ENCODE measurements at places on chromosomes 7 and 10. TPM values are rescaled to one million over a fixed set of nuclear protein-coding genes. Genes with fewer than 3 reads are reported as not detected.
A peak's percentile ranks its signal among the peaks of the same experiment; 100 is the strongest.

DNA sequence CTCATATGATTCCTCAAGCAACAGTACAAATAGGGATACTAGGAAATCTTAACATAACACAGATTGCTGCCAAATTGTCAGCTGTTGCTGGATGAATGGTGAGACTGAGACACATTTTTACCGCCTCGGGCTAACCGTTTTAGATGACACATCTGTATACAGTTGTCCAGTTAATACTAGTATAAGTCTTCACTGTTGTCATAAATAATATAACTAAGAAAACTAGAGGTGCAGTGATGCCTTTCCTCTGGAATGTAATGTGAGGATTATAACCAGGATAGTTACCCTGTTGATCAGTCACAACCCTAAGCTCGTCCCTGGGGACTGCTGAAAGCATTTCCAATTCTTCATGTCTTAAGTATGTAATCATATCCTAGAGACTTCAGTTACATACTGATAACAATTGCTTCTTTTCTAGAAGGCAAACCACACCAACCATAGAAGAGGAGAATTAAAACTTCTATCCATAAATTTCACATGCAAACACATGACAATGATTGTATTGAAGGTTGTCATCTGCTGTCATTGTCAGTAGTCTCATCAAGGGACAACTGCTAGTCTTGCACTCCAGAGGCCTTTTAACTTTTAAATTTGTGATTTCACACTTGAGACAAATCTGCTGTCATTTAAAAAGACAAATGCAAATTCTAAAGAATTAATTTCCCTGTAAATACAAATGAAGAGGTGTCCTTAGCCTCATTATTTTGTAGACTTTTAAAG lies 100.4 kb upstream of the SEMA3D start:
- no peak overlapping the region for H3K27ac ChIP-seq
- no peak for DNase-seq
- no peak overlapping the region for H3K4me3 ChIP-seq
- H3K4me1 ChIP-seq: no peaks in the 10 kb centered on the region

The MYH16 gene
- total RNA-seq: 2.0 TPM

The BAMBI gene
- total RNA-seq: 49.7 TPM

GRCh38 chr7:502296-502695 lies 17.4 kb downstream of the PDGFA start:
- H3K36me3 ChIP-seq: no peaks in the 10 kb centered on the region
- DNase-seq: no peak
- no peaks in the 10 kb centered on the region for H3K4me1 ChIP-seq
- H3K4me3 ChIP-seq: no peak overlapping the region

- no peaks in the 10 kb centered on the region for H3K36me3 ChIP-seq
- H3K4me3 ChIP-seq: peak overlapping the region; percentile 40
- no peaks in the 10 kb centered on the region for H3K27me3 ChIP-seq
- peaks cover 27% of the 10 kb centered on the region for H3K4me1 ChIP-seq
Measured at GRCh38 chr7:69966766-69967591, 368.7 kb downstream of the AUTS2 start.

DNA sequence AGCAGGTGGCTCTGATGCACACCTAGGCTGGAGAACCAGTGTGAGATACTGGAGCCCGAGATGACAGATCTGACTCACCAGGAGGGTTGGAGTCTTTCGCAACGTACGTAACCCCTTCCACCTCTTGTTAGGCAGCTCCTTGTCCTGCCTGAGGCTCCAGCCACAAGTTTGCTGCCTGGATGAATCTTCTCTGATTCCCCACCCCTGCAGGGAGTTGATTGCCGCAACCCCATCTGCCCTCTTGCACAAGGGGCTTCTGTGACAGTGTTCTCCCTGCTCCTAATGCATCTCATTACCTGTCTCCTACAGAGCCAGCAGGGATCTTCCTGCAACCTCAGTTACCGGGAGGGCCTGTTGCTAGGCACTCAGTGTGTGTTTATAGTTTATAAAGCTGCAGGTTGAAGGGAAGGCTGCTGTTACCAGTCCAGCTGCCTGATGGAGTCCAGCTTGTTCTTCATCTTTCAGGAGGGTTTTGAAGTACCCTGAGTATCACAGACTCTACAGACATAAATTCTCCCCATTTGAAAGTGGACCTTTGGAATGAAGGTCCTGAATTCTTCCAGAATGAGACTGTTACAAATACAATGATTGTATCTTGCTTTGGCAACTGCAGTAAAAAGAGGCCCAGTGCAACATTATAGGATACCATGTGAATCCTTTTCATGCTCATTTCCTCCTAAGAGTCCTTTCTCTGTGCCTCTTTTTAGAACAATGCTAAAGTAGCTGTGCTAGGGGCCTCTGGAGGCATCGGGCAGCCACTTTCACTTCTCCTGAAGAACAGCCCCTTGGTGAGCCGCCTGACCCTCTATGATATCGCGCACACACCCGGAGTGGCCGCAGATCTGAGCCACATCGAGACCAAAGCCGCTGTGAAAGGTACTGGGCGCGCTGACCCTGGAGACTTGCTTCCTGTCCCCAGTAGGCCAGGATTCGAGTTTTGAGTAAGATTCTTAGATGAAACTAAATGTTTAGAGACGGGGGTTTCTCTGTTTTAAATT lies 6.5 kb downstream of the MDH2 start:
- H3K27ac ChIP-seq: no peak overlapping the region
- H3K4me3 ChIP-seq: no peak overlapping the region

- DNase-seq: no peak
- H3K4me3 ChIP-seq: no peak overlapping the region
- no peak overlapping the region for H3K27ac ChIP-seq
- no peaks in the 10 kb centered on the region for H3K36me3 ChIP-seq
- H3K4me1 ChIP-seq: peaks cover 5% of the 10 kb centered on the region
Measured at GRCh38 chr7:131364767-131365344, 37.2 kb downstream of the MKLN1 start.

GRCh38 chr7:136502162-136502561 lies 366.3 kb upstream of the CHRM2 start:
- no peaks in the 10 kb centered on the region for H3K27me3 ChIP-seq
- H3K36me3 ChIP-seq: no peaks in the 10 kb centered on the region
- no peak overlapping the region for H3K27ac ChIP-seq
- H3K4me3 ChIP-seq: no peak overlapping the region
- no peaks in the 10 kb centered on the region for H3K4me1 ChIP-seq
- no peak for DNase-seq

The POLD2 gene
- 61.9 TPM for total RNA-seq

- no peak for DNase-seq
- no peak overlapping the region for H3K4me3 ChIP-seq
- no peaks in the 10 kb centered on the region for H3K27me3 ChIP-seq
- no peak overlapping the region for H3K27ac ChIP-seq
- peaks cover 14% of the 10 kb centered on the region for H3K4me1 ChIP-seq
Measured at GRCh38 chr10:62811159-62811875, 4.8 kb downstream of the EGR2 start.

GRCh38 chr7:37208528-37208927 lies 240.1 kb downstream of the ELMO1 start:
- H3K27me3 ChIP-seq: no peaks in the 10 kb centered on the region
- peak; percentile 80 for DNase-seq
- peaks cover 16% of the 10 kb centered on the region for H3K4me1 ChIP-seq
- no peak overlapping the region for H3K4me3 ChIP-seq
- H3K36me3 ChIP-seq: no peaks in the 10 kb centered on the region
- H3K27ac ChIP-seq: no peak overlapping the region

- no peaks in the 10 kb centered on the region for H3K27me3 ChIP-seq
- H3K36me3 ChIP-seq: no peaks in the 10 kb centered on the region
- H3K4me1 ChIP-seq: no peaks in the 10 kb centered on the region
- H3K27ac ChIP-seq: no peak overlapping the region
- DNase-seq: no peak
- no peak overlapping the region for H3K4me3 ChIP-seq
Measured at GRCh38 chr7:73778801-73779389, 8.8 kb upstream of the CLDN3 start.

DNA sequence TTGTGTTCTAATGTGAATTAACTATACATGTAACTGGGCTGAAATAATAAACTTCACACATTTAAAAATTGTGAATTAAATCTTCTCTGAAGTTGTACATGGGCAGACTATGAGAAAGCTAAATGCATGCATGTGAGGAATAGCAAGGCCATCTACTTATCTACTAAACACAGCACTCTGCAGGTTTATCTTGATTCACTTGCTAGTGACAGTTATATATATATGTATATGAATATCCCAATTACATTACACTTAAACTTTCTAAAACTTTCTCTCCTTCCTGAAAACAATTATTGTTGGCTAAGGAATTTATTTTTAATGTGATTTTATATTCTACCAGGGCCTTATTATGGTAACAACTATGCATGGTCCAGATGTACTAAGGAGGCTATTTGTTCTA lies 5.1 kb upstream of the SP4 start:
- no peaks in the 10 kb centered on the region for H3K36me3 ChIP-seq
- no peaks in the 10 kb centered on the region for H3K4me1 ChIP-seq
- no peak for DNase-seq
- H3K4me3 ChIP-seq: no peak overlapping the region
- no peaks in the 10 kb centered on the region for H3K27me3 ChIP-seq

DNA sequence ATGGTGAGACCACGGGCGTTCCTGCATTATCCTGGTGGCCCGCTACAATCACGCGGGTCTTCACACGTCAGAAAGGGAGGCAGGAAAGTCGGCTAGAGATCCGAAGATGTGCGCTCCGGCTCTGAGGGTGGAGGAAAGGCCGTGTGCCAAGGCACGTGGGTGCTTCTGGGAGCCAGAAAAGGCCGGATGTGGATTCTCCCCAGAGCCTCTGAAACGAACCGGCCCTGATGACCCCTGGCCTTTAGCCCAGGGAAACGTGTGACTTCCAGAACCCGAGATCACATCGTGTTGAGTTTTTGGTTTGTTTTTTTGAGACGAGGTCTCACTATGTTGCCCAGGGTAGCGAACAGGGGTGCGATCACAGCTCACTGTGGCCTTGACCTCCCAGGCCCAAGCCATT lies 244.2 kb downstream of the ELFN1 start:
- peaks cover 6% of the 10 kb centered on the region for H3K4me1 ChIP-seq
- no peaks in the 10 kb centered on the region for H3K36me3 ChIP-seq
- no peak overlapping the region for H3K4me3 ChIP-seq
- no peak overlapping the region for H3K27ac ChIP-seq
- H3K27me3 ChIP-seq: no peaks in the 10 kb centered on the region

The ARHGAP22 gene
- total RNA-seq: 11.9 TPM

DNA sequence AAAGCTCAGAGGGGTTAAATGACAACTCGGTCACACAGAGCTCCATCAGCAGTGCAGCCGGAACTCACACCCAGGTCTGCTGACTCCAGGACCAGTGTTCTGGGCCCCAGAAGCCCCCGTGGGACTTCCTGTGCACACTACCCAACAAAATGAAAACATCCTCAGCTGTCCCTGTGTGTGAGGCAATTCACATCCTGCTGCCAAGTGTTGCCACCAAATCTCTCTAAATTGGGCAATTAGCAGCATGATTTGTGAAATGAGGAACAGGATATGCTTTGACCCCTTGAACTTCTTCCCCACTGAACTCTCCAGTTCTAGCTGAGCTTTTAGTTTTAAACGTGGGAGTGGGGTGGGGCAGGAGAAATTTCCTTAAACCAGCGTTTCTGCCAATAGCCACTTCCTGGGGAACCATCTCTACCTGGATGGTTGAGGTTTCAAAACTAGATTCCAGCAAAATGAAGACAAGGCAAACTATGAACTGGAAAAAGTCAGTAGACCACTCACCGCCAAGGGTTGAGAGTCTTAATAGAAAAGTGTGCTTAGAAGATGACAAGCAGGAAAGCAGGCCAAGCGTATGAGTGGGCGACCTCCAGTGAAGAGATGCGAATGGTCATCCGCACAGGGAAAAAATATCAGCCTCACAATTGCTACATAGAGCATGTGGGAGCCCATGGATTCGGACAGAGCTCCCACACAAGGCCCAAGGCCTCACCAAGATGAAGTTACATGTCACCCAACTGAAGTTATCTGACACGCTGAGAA lies 51.9 kb upstream of the CHST15 start:
- H3K4me1 ChIP-seq: peaks cover 5% of the 10 kb centered on the region
- H3K27ac ChIP-seq: no peak overlapping the region
- no peak overlapping the region for H3K4me3 ChIP-seq
- no peaks in the 10 kb centered on the region for H3K36me3 ChIP-seq

- no peak overlapping the region for H3K27ac ChIP-seq
- DNase-seq: no peak
- H3K36me3 ChIP-seq: no peaks in the 10 kb centered on the region
- H3K27me3 ChIP-seq: no peaks in the 10 kb centered on the region
- H3K4me3 ChIP-seq: peak overlapping the region; percentile 56
Measured at GRCh38 chr7:138982204-138982623, 1.0 kb upstream of the KIAA1549 start.

The OR9A2 gene
- total RNA-seq: 0.99 TPM

DNA sequence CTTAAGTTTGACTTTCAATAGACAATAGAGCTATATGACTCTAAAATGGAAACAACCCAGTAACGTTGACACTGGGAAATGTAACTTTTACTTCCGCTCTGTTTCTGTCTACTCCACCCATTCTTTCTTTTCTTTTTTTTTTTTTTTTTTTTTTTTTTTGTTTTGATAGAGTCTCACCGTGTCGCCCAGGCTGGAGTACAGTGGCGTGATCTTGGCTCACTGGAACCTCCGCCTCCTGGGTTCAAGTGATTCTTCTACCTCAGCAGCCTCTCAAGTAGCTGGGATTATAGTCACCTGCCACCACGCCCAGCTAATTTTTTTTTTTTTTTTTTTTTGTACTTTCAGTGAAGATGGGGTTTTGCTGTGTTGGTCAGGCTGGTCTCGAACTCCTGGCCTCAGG lies 13.9 kb downstream of the PRSS2 start:
- H3K4me3 ChIP-seq: no peak overlapping the region
- H3K4me1 ChIP-seq: peaks cover 12% of the 10 kb centered on the region
- H3K27ac ChIP-seq: no peak overlapping the region
- no peaks in the 10 kb centered on the region for H3K27me3 ChIP-seq
- DNase-seq: no peak

- no peak overlapping the region for H3K27ac ChIP-seq
- H3K36me3 ChIP-seq: no peaks in the 10 kb centered on the region
- H3K27me3 ChIP-seq: no peaks in the 10 kb centered on the region
- peak; percentile 62 for DNase-seq
- H3K4me1 ChIP-seq: no peaks in the 10 kb centered on the region
- no peak overlapping the region for H3K4me3 ChIP-seq
Measured at GRCh38 chr10:103564776-103565520, 71.4 kb downstream of the NEURL1 start.

DNA sequence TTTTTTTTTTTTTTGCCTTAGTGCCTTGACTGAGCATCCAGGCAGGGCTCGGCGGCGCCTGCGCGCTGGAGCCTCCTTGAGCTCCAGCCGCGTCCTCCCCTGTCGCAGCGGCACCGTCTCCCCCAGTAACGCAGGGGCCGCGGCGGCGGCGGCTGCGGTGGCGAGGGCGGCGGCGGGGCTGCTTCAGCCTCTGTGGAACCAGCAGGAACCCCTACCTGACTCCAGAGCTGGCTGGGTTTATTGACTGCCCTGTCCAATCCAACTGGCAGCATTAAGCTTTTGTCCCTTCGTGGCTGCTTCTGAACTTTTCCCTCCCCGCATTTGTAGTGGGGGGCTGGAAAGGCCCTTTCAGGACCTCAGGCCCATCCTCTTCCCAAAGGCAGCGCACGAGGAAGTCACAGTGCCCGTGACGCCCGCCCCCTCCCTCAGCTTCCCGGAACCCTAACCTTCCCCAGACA lies at the start of gene GPR85:
TSS of gene GPR85 (minus strand) at position 397 of the 458 bp plus-strand sequence. CDS start 2,106 bp downstream, outside the sequence.
- peaks cover 5% of the 10 kb centered on the region for H3K4me1 ChIP-seq
- peak; percentile 45 for DNase-seq
- no peaks in the 10 kb centered on the region for H3K27me3 ChIP-seq
- H3K36me3 ChIP-seq: no peaks in the 10 kb centered on the region
- H3K4me3 ChIP-seq: peak within 1 kb of the TSS; percentile 45
- H3K27ac ChIP-seq: no peak within 1 kb of the TSS

GRCh38 chr7:155130493-155130892 lies 60.4 kb downstream of the HTR5A start:
- H3K36me3 ChIP-seq: no peaks in the 10 kb centered on the region
- H3K27ac ChIP-seq: no peak overlapping the region
- no peak overlapping the region for H3K4me3 ChIP-seq
- DNase-seq: no peak
- no peaks in the 10 kb centered on the region for H3K4me1 ChIP-seq

All from testis (tissue), 5 donors.